Peyer's patch (tissue), 4 donors: ENCODE measurements at places on chromosomes 3 and 15. TPM values are rescaled to one million over a fixed set of nuclear protein-coding genes. Genes with fewer than 3 reads are reported as not detected.

DNA sequence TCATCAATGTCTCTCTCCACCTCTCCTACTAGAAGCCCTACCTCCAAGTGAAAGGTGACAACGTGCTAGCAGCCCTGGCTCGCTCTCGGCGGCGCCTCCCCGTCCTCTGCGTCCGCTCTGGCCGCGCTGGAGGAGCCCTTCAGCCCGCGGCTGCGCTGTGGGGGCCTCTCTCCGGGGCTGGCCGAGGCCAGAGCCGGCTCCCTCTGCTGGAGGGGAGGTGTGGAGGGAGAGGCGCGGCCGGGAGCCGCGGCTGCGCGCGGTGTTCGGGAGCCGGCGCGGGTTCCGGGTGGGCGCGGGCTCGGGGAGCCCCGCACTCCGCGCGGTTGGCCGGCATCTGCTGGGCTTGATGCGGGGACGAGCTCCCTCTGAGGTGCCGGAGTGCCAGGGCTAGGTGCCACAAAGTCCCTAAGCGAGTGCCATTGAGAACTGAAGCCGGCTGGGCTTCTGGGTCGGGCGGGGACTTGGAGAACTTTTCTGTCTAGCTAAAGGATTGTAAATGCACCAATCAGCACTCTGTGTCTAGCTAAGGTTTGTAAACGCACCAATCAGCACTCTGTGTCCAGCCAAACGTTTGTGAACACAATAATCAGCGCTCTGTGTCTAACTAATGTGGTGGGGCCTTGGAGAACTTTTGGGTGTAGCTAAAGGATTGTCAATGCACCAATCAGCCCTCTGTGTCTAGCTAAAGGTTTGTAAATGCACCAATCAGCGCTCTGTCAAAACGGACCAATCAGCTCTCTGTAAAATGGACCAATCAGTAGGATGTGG lies 84.8 kb upstream of the ARRDC4 start:
- no peak for DNase-seq

DNA sequence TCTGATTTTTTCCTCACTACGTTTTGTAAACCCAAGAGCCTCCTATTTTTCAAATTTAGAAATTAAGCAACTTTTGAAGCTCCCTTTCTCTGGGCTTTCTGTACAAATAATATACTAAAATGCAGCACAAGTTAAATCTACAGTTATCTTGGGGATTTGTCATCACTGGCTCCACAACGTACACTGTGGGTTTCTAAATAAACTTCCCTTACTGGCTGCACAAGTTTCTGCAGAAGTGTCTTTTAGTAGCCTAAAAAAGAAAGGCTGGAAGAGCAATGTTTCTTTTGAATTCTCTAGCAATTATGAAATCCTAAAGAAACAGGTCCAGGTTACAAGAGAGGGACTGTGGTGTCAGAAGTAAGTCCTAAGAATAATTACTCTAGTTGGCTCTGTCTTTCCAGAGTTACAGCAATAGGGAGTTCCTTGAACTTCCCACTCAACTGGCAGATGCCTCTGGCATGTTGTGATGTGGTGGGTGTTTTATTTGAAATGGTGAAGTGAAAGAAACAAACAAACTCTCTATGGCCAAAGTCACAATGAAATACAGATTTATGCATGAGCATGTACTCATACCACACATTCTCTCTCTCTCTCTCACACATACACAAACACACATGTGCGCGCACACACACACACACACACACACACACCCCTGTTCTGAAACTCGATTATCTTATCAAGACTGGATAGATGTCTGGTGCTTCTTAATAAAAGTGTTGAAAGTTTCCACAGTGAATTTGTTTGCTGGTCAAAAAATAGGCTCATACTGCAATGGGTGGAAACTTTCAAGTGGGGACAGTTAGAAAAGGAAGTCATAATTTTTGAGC lies 198.2 kb downstream of the SSR3 start:
- DNase-seq, result no peak

DNA sequence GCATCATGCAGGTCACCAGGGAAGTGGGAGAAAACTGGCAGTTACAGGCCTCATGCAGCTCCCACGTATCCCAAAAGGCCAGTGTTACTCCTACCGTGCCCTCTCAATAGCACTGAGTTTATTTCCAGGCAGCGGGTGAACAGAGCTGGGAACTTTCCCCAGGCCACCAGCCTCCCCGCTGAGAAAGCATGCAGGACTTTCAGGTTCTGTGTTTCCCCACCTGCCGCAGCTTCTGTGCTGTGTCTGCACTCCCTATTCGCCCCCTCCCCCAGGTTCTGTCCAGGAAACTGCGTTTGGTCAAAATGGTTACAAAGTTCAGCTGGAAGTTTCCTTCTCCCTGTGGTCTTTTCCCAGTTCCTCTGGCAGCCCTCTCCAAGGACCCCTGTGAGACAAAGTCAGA lies 21.4 kb downstream of the NEK11 start:
- no peak for DNase-seq

DNA sequence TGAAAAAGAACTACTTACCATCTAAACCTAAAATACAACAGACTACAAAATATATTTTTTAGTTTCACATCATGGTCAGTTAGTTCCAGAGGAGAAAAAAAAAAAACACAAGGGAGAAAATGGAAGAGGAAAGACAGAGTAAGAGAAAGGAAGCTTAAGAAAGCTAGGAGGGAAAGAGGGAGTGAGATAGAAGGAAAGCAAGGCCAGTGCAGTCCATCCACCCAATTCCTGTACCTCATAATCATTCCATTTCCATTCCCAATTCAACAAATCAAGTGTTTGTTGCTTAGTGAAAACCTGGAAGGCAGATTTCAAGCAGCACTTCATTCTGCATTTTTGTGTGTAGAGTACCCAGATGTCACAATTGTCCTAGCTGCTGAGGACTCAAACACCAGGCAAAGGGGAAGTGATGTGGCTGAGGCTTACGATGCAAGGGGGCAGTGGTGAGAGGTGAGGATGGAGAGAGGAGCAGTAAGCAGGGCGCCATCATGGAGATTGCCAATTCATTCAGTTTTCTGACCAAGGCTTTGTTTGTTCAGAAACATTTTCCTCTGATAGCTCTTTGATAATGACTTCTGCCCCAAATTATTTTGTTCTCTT lies 83.6 kb upstream of the GSK3B start:
- DNase-seq, result no peak

DNA sequence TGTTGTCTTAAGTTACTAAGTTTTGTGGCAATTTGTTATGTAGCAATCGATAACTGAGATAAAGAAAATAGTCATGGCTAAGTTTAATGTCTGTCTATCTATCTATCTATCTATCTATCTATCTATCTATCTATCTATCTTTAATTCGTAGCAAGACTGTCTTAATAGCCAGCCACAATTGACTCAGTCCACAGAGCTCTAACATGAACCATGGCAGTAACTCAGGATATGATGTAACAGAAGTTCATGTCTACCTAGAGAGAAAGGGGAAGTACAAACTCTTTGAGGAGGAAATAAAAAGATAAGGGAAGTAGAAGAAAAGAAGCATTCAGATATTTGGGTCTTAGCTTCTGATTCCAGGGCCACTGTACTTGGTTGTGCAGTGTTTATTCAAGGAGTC lies 61.5 kb upstream of the FNDC3B start:
- DNase-seq, result no peak

DNA sequence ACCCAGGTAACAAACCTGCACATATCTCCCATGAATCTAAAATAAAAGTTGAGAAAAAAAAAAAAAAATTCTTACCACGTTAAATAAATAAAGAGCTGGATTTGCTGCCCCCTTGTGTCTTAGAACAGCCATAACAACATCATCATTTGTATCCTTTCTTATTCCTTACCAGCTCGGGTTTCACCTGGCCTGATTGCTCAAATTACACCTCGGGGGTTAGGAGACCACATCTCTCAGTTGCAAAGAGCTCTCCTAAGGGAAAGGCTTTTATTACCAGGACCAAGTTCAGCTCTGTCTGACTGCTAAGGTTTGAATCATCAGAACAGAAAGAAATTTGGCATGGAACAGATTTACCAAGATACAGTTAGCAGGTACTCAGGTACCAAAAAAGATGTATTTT lies 25.8 kb upstream of the RPL39L start:
- peak; percentile 53 for DNase-seq

GRCh38 chr15:71820127-71820526 lies 9.8 kb downstream of the NR2E3 start:
- DNase-seq, result no peak

DNA sequence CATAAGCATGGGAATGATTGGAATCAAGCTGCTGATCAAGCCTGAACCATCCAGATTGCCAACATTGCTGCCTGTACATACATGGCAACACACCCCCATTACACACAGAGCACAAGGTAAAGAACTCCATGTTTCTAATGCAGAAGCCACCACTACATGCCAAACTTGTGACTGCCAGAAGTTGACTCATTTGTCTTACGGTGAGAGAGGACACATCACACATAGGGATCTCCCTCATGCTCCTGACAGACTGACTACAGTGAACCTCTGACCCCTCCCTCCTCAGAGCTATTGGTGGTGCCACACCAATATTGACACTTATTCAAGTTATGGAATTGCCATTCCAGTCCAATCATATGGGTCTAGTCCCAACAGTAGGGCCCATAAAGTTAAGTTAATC lies 42.3 kb downstream of the EFHB start:
- no peak for DNase-seq

GRCh38 chr3:107958146-107958545 lies 132.7 kb downstream of the CD47 start:
- DNase-seq, result no peak

- DNase-seq, result no peak
Observed at GRCh38 chr15:59170295-59171066, 36.2 kb upstream of the LDHAL6B start.

DNA sequence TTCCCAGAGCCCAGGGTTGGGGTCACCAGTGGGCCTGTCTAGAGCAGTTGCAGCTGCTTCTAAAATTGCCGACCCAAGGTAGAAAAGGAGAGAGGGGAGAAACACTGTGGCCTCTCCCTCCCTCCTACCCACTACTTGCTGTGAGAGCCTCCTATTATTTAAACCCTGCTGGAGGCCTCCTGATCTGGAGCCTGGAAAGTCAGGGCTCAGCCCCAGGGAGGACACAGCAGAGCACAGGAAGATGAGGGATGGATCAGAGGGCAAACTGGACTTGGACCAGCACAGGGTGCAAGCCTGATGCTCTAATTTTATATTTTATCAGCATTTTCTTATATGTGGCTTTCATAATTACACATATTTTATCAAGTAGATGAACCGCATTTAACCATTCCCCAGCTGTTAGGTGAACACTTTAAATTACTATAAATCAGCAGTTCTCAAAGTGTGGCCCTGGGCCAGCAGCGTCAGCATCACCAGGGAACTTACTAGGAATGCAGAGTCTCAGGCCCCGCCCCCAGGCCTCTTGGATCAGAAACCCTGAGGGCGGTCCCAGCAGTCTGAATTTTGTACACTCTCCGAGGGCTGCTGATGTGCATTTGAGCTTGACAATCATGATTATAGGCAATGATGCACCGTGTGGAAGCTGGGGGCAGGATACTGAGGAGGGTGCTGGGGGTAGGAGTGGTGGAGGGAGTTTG lies 26.7 kb downstream of the SMAD3 start:
- no peak for DNase-seq

- DNase-seq, result peak; percentile 85
Observed at GRCh38 chr3:59575113-59576001, 525.5 kb upstream of the CFAP20DC start.

- DNase-seq, result no peak
Observed at GRCh38 chr3:42686832-42687650, 1.7 kb downstream of the KLHL40 start.

GRCh38 chr3:63726656-63727055 lies 74.2 kb downstream of the SNTN start:
- DNase-seq, result no peak

DNA sequence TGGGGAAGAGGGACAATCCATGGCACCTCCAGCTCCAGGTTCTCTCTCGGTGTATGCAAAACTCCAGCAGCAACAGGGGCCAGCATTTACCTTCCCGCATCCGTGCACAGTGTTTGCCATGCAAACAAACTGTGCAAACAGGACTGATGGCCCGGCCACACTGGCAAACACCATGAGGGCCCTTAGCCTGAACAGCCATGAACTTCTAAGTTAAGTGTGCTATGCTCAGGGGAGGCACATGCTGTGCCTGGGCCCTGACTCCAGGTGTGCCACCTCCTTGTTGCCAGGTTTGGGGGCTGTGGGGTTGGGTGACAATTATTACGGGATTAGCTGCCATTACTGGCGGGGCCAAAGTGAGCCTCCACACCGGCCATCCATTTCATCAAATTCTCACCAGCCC lies 57.5 kb downstream of the CACNA2D2 start:
- DNase-seq, result no peak

GRCh38 chr3:196127308-196128040 lies 45.6 kb upstream of the TFRC start:
- no peak for DNase-seq

DNA sequence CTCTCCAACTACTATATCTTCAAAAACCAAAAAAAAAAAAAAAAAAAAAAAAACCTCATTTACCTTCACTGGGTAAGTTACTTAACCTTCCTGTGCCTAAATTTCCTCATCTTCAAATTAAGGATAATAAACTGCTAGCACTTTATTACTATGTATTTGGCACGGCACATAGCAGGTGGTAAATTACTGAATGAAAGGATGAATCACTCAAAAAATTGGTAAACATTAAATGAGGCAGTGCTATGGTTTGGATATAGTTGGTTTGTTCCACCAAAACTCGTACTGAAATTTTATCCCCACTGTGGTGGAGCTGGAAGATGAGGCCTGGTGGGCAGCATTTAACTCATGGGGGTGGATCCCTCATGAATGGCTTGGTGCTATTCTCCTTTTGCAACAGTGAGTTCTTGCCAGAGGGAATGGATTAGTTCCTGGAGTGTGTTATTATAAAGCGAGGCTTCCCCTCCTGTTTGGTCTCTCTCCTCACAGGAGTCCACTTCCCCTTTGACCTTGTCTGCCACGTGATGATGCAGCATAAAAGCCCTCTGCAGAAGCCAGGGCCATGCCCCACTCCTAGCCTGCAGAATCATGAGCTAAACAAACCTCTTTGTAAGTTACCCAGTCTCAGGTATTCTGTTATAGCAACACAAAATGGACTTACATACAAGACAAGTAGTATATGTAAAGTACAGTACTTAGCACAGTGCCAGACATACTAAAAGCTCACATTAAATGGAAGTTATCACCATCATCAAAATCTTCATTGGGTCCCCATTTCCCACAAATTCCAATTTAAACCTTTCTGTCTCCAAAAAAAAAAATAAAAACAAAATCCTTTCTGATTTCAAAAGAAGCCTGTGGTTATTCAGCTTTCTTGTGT lies 20.6 kb downstream of the DCUN1D1 start:
- DNase-seq, result no peak

DNA sequence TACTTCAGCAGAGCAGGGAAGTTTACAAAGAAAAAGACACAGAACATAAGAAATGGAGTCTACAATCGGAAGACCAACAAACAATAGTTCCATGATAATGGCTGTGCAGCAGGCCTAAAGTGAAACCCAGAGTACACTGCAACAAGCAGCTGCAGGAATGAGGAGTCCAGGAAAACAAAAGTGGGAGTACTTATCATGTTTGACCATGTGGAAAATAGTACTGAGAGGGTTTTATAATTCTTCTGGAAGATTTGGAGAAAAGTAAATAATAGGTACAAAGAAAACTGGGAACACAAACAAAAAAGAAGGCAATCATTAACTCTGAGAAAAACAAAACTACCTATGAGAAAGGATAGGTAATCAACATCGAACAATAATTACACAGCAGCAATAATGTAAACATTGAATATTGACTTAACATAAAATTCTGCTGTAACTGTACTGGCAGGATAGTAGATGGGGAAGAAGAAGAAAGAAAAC lies 87.5 kb downstream of the NEK10 start:
- DNase-seq, result no peak

PARP15 gene
- total RNA-seq, result 9.5 TPM

DAZL gene
- not detected for total RNA-seq

C3orf85 gene
- 6.6 TPM for total RNA-seq

XCR1 gene
- not detected for total RNA-seq

AMT gene
- total RNA-seq, result 18.9 TPM

CHL1 gene
- 4.4 TPM for total RNA-seq

HIGD2B gene
- total RNA-seq, result not detected

CDV3 gene
- total RNA-seq, result 63.4 TPM

APBA2 gene
- 8.2 TPM for total RNA-seq
